Cortex of kidney (tissue), 1 donor: ENCODE measurements at places on chromosomes 3 and 15.

- no peak for DNase-seq
These were observed 38.5 kb upstream of the DUSP7 start for GRCh38 chr3:52094571-52095485.

- no peak for DNase-seq
These were observed 338.1 kb downstream of the EFHB start for GRCh38 chr3:19595884-19596283.

DNA sequence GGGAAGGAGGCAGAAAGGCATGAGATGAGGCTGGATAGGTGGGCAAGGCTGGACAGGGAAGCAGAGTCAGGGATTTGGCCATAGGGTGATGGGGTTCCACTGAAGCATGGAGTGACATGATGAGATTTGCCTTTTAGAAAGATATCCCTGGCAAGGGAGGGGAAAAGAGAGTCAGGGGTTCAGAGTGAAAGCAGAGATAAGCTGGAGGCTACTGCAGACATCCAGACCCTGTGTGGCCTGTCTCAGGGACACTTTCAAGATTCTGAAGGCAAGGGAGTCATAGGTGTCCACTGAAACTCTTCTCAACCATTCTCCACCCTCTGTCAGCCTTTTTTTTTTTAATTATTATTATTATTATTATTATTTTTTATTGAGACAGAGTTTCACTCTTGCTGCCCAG lies 94.0 kb upstream of the SPATA12 start:
- no peak for DNase-seq

DNA sequence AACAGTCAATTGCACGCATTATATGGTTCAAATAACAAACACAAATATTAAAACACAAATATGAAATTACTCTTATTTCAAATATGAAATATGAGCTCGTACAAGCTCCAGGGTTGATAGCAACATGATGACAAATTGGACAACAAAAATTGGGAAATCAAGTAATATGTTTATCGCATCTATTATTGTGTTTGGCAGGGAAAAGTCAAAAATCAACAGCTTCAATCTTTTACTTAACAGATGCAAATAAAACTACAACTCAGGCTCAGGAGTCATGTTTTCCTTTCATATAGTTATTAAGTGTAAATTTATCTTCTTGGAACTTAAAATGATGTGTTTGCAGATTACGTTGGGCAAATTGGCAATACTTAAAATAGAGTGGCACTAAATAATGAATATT lies 41.4 kb downstream of the ZPLD1 start:
- no peak for DNase-seq

DNA sequence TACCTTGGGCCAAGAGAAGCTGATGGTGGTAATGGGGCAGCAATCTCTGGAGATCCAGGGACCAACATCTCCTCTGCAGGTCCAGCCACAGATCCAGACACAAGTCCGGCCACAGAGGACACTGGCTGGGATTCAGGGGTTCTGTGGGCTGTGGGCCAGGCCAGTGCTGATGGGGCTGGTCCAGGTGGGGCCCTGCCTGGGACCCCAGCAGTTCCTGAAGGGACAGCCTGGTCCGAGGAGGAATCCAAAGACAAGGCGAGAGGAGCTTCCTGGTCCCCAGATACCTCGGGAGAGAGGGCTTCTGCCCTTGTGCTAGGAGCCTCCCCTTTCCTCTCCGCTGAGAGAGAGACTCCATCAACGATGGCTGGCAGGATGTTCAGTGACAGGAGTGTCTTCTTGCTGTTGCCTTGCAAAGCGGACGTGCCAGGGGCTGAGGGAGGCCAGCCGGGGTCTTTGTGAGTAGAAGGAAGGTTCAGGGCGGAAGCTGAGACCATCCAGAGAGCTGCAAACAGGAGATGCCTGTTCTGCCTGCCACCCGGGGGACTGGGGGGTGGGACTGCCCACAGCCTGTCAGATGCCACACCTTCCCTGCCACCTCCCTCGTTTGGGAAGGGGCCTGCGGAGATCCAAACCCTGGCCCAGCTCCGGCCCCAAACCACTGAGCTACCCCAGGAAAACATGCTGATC lies 24.5 kb upstream of the GOLGA6C start:
- DNase-seq = no peak

DNA sequence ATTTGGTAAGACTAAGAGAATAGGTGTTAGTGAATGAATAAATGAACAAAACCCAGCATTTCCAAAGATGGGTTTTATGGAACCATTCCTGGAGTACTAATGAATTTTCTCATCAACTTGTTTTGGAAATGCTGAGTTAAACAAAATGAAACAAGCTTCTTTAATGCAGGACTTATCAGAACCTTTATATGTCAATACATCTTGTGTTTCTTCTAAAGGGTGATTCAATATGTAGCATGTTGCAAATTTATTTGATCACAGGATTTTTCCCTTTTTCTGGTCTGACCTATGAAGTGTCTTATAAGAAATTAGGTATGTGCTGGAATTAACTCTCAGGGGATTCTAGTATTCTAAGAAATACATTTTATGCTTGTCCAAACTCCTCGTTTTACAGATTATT lies 53.2 kb downstream of the EDEM1 start:
- no peak for DNase-seq

- DNase-seq = no peak
These were observed 65.1 kb downstream of the ZNF445 start for GRCh38 chr3:44412365-44412764.

DNA sequence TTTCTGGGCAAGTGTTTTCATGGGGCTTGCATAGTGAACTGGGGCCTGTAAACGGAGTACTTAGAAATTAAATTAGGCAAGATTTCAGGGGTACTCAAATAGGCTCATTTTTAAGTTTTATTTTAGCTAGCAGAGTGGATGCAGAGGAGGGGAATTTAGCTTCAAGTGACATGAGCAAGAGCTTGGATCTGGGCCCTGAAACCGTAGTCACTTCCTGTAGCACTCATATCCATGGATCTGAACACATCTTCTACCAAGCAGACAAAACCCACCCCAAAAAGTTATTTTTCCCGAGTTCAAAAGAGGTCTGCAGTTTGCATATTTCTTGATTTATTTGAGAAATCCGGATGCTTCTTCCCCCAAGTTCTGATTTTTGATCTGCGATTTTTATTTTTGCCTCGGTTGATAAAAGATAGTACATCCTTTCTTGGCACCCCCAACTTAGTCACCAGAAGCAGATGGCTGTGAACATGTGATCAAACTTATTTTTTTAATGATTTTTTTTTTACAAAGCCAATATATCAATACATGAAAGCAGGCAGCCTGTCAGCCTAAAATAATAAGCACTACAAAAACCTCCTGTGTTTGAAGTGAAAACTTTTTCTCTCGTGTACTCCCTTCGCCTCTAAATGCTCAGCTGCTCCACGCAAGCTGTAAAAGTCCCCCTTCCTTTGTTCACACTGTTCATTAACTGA lies 36.6 kb upstream of the STT3B start:
- DNase-seq = no peak

GRCh38 chr3:171563298-171563697 lies 103.1 kb upstream of the TNIK start:
- no peak for DNase-seq

DNA sequence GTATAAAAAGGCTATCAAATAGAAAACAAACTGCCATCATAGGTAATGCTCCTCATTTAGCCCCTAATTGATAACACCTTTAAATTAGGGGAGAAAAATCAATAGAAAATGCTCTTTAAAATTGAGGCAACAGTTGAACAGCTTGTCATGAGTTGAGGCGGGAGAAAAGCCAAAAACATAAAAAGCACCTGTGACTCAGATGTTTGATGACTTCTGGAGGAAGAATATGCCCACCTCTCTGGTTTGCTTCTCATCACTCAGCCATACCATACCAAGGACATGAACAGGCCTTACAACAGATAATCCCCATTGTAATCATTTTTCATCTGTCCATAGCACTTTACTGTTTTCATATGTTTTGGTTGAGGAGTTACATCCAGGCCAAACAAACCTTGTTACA lies 246.0 kb downstream of the MYRIP start:
- DNase-seq = no peak
